ENCODE measurements at places on chromosomes 1 and 21. TPM values are rescaled to one million over a fixed set of nuclear protein-coding genes. Genes with fewer than 3 reads are reported as not detected.

DNA sequence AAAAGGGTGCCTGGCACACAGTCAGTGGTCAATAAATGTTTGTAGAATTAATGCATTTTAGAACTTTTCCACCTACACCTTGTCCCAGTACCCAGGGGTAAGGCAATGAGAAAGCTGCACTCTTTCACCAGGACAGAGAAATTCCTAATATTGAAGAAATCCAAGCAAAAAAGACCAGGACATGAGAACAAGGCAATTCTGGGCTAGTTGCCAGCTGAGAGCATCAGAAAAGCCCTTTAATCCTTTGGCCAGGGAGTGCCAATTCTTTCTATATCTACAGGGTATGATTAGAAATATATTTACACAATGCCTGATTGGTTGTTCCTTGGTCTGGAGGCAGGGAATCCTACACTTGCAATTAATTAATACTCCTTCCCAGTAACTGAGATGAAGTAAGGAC, 492.4 kb upstream of the NFIA start:
- DNase-seq = peak; percentile 28

- no peak for DNase-seq
These were observed at the start of gene NT5C1A for GRCh38 chr1:39671793-39672550. Gene NT5C1A, minus strand, starts transcription at chr1:39672107. Its CDS starts 69 bp downstream, at chr1:39672038.

Gene MSH4
- 0.16 TPM for total RNA-seq

Gene KCNH1
- total RNA-seq = not detected

- no peak for DNase-seq
These were observed 7.3 kb downstream of the MRPS6 start for GRCh38 chr21:34080710-34081109.

DNA sequence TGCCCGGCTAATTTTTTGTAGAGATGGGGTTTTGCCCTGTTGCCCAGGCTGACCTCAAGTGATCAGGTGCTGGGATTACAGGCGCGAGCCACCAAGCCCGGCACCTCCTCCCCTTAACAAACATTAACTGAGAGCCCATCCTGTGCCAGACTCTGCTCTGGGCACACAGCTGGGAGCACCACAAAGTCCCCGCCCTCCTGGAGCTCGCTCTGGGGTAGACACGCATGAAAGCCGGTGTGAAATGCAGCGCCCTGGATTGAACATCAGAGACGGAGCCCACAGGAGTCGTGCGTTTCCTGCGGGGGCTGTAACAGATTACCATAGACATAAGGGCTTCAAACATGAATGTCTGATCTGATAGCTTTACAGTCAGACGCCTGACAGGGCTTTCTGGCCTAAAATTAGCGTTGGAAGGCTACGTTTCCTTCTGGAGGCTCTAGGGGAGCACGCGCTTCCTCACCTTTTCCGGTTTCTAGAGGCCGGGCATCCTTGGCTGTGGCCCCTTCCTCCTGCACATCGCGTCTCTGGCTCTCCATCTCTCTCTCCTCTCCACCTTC, 14.3 kb downstream of the SLC27A3 start:
- no peak for DNase-seq

GRCh38 chr1:179178950-179179349, 50.5 kb downstream of the ABL2 start:
- peak; percentile 80 for DNase-seq

GRCh38 chr1:11314959-11315358, 42.0 kb downstream of the UBIAD1 start:
- DNase-seq = peak; percentile 42

GRCh38 chr1:58607391-58607790, 30.3 kb upstream of the TACSTD2 start:
- DNase-seq = no peak

DNA sequence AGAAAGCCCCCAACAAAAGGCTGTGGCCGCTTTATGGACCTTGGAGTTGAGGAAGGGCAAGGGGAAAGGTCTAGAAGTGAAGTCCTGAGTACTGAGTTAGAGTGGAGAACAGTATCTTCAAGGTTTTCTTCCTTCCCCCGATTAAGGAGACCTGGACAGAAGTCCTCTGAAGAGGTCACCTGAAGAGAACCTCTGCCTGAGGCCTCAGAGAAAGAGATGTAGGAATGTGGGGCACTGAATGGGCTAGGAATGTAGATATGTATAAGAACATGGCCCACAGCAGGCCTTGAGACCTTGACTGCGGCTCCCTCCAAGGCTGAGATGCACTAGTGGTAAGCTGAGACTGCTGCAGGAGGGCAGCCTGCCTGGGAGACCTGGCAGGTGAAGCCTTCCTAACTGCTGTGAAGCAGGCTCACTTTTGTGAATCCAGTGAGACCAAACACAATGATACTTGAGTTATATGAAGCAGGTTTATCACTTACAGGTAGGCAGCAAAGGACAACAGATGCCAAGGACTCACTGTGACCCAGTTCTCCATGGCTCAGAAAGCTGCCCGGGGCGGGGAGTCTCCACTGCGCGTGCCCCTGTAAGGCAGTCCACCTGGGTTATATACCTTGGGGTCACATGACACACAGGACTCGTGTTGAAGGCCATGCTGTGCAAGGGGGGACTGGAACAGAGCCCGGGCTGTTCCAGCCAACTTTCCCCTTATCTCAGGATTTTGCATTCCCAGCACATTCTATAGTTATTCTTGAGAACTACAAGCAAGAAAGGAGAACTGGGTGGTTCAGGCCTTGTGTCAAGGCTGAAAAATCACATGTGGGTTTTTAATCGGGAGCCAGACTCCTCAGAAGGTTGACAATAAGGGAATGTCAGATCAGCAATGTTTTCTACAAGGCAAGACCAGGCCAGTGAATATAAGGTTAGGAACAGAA, 78.8 kb upstream of the PPM1J start:
- peak; percentile 72 for DNase-seq

DNA sequence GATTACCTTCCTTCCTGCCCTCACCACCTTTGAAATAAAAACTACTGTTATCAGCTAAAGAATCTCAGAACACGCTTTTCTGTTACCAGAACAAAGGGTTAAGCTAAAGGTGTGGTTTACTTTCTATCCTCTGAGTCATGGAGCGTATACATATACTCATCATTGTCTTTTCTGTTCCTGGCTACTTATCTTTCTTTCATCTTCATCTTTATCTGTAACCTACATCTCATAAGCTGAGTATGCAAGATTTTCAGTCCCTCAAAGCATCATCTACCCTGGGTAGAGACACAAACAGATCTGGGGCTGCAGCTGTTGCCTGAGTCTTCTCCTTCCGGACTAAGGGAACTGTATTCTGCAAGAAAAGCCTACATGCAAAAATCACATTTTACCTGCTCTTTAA, 75.6 kb downstream of the LMO4 start:
- no peak for DNase-seq

Gene SPRR2B
- total RNA-seq = not detected

Gene KIF17
- total RNA-seq = 3.0 TPM

DNA sequence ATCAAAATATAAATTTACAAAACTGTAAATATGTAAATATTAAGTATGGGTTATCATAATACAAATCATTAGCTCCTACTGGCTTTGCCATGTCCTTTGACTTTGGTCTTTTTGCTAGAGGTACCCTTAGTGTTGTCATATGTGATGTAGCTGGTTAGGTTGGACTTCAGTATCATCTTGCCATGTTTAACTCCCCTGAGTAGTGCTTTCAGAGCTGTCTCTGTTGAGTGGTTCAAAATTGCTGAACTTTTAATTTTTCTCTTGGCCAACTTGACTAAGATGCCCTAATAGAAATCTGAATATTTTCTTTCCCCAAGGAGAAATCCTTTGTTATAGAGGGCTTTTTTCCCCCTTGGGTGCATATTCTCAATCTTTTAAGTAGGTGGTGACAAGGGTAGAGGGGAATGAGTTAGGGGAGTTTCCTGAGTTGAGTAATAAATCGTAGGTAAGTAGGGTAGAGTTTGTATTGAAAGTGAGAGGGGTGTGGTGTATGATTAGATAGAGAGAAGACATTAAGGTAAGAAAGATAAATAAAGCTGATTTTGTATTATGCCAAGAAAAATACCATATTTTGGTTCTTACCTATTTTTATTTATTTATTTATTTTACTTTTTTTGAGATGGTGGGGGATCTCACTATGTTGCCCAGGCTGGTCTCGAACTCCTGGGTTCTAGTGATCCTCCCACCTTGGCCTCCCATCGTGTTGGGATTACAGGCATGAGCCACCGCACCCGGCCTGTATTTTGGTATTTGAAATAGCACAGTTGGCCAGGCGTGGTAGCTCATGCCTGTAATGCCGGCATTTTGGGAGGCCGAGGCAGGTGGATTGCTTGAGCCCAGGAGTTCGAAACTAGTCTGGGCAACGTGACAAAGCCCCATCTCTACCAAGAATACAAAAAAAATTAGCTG, 21.8 kb downstream of the RPRD2 start:
- no peak for DNase-seq

Gene DNASE2B
- total RNA-seq = not detected

Gene ST6GALNAC3
- 3.1 TPM for total RNA-seq

DNA sequence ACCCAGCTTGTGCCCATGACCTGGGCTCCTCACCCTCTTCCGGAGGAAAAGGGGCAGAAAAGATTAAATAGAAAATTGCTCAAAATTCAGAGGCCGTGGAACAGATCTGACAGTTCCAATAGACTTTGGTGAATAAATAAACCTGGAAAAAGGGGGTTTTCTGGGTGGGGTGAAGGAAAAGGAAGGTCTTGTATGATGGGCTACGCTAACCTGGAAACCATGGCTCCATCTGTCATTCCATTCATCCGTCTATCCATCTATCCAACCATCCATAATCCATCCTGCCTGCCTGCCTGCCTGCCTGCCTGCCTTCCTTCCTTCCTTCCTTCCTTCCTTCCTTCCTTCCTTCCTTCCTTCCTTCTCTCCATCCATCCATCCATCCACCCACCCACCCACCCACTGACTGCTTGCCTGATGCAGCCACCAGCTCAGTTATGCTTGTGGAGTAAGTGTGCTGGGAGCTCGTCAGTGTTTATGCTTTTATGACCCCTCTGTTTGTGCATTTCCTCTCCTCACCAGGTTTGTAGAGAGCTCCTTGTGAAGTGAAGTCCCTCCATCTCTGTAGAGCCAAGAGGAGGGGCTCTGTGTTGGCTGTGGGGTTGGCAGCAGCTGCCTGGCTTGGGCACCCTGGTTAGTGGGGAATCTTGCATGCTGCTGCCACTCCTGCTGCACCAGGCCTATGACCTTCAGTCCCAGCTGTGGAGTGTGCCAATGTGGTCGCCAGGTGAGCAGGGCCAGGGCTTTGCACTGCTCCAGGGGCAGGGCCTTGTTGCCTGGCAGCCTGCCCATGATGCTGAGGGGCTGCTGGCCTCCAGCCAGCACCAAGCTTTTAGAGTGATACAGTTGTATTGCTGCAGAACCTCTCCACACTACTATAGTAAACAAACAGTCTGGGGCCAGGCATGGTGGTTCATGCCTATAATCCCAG, 16.0 kb upstream of the POU3F1 start:
- no peak for DNase-seq

GRCh38 chr1:8740034-8740449, 77.4 kb downstream of the RERE start:
- DNase-seq = peak; percentile 63

Gene DCST1
- not detected for total RNA-seq

Gene OR2G6
- total RNA-seq = not detected

DNA sequence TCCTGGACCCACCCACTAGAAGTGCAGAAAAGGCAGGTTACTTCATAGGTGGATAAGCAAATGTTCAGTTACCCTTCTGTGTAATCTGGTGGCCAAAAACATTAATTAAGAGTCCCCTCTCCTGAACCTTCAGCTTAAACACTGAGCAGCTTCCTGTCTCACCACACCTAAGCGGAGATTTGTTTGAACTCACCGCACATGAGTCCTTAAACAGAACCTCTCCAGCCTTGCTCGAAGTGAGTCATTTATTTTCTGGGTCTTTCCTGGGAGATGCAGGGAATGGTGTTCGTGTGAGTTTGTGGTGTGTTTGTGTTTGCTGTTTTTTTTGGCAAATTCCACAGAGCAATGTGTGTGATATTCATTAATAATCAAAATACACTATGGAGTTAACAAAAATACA, 7.6 kb upstream of the FNBP1L start:
- no peak for DNase-seq

GRCh38 chr1:5740865-5741860, 251.1 kb downstream of the NPHP4 start:
- no peak for DNase-seq

Gene ANKRD35
- 3.9 TPM for total RNA-seq

- DNase-seq = no peak
These were observed 228.9 kb downstream of the TNR start for GRCh38 chr1:175514387-175514953.

DNA sequence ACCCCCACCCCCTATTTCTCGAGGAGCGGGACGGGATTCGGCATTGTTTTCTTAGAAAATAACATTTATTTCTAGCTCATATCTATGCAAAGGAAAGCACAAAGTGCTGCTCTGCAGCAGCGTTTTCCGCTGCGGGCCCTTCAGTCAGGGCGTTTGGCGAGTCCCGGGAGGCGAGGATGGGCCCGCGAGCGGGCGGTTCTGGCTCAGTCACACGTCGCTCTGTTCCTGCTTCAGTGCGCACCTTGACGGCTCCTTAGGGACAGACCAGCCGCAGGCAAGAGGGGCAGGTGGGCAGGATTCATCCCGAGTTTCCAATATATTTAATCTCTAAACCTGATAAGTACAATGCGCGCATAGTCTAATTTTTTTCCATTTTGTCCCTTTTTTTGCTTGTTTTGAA, 5.7 kb downstream of the DMRTA2 start:
- no peak for DNase-seq

DNA sequence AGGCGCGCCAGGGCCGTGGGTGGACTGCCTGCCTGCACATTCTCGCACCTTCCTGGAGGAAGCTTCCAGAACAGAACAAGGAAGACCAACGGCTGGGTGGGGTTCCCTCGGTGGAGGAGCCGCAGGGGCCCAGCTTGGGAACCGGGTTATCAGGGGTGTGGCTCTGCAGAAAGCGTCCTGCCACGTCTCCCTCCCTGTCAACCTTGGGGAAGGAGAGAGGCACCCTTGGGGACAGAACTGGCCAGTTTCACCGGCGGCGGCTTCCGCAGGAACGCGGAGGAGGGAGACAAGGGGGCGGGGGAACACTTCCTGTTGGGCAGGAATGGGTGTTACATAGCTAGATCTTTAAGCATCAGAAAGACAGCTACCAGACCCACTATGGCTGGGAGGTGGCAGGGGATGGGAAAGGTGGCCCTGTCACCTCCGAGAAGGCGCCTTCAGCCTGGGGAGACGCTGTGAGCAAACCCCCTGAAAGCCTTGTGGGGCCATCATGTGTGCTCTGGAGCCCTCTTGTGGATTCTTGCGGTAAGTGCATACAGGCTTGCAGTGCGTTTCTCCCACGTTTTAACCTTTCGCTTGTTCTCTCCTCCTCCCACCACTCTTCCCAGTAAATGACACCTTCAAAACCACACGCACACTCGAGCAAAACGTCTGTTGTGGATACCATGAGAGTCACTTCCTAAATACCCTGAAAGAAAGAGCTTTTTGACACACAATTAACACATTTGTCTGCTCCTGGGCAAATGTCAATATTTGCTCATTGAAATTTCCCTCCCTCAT, 3.8 kb upstream of the PLEKHA6 start:
- DNase-seq = peak; percentile 83

DNA sequence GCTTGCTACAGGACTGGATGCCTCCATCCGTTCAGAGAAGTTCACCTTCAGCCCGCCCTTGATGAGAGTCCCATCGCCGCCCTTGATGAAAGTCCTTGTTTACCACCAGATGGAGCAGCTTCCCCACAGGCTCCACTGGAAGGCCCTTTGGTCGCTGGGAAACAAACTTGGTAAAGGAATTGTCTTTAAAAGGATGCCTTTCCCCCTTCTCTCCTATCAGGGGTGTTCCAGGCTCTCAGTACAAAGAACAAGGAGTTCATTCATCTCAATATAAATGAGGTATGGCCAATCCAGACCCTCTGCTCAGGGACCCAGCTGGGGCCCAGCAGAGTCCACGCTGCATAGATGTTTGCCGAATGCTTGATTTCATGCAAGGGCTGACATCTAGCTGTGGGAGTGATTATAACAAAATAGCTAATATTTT, 50.8 kb downstream of the CAPN9 start:
- DNase-seq = peak; percentile 85
